ENCODE measurements at places on chromosomes 6 and 20.

GRCh38 chr6:158801655-158802294 is 17.4 kb downstream of the EZR start:
- DNase-seq = no peak

DNA sequence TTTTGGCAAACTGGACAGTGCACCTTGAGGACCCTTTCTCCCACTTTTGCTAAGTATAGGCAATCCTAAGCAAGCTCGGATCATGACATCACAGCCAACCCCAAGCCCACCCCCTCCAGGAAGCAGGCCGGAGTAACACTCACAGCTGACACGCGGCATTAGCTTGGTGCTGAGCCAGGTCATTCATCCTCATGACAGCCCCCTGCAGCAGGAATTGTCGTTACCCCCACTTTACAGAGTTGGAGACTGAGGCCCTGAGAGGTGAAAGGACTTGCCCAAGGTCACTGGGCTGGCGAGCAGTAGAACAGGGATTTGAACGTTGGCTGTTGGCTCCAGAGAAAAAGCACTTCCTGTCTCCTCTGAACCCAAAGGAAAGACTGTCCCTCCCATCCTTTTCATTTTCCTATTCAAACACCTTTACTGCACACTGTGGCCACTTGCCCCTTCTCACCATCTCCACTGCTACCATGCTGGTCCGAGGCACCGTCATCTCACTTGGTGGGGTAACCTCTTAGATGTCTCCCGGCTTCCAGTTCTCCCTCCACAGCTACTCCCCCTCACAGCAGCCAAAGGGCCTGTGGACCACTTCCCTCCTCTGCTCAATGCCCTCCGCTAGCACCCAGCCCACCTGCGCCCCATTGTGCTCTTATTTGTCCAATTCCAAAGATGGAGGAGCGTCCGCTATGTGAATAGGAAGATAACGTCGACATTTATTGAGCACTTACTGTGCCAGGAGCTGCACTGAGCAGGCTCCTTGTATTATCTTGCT is 84.7 kb downstream of the PREX1 start:
- no peak for DNase-seq

DNA sequence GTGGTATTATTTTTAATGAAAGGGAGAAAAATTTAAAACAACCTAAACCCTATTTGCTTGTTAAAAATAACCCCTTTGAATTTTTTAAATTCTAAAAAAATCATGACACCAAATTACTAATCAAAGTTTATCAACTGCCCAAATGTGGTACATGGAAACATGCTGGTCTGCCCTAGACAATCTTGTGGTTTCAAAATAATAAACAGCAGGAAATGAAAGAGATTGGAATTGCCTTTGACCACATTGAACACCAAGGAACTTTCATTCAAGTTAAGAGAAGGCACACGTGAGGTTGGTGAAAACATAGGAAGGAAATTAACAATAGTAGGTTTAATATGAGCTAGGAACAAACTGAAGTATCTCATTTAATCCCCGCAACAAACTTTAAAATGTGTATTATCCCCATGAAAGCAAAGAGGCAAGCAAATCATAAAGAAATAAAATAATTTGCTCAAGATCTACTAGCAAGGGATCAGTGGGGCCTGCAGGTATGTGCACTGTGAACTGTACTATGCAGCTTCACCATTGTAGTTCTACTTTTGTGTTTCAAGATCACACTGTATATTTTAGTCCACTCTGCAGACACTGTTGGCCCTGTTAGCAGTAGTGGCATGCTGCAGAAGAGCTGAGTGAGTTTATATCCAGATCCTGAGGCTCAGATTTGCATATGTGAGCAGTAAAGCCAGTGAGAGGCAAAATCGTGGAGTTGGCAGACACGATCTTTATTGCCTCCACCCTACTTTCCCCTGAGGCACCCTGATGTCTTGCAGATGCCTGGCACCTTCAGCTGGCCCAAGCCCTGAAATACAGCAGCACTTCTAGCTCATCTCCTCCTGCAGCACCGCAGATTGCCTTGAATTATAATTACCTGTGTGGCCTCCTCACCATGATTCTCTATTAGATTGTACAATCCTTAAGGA is 157.8 kb upstream of the TENT5A start:
- peak; percentile 48 for DNase-seq

DNA sequence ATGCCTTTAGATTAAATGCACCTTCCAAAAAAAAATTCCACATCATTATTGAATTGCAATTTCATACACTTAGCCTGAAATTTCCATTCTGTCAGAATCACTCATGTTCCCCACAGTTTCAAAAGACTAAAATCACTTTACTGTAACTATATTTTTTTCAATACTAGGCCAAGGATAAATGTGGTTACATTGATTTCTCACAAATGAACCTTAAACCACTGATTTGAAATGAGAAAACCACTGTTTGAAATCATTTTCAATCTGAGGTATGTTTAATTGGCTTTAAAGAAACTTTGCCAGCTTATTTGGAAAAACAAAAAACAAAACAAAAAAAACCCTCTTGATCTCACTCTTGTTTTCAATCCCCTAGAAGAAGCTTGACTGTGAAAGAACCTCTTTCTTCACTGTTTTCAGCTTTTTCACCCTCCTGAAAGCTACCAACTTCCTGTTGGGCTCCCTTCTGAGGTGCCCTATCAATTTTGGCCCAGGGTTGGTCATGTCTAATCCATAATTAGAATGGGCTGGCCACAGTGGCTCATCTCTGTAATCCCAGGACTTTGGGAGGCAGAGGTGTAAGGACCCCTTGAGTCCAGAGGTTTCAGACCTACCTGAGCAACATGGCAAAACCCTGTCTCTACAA is 242.5 kb downstream of the ADGRG6 start:
- DNase-seq = no peak

DNA sequence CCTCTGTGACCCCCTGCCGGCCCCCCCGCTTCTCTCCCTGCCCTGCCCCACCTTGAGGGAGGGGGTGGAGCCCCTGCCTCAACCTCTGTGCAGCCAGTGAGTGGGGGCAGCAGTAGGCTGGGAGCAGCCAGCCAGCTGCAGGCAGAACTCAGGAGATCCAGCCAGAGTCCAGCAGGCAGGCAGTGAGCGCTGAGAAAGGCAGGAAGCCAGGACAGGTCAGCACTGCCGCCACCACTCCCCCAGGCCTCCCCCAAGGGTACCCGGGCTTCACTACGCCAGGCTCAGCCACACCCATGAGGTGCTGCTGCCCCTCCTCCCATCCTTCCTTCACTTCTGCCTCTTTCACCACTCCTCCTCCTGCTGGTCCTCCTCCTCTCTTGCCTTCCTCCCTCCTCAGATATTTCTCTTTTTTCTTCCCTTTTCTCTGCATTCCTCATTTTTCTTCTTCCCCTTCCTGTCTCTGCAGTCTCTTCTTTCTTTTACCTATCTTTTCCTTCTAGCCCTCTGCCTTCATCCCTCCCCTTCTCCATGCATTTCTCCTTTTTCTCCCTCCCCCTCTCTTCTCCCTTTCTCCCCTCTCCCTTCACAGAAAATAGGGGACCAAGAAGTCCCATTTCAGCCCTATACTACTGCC is 11.5 kb downstream of the TMEM63B start:
- DNase-seq = no peak

DNA sequence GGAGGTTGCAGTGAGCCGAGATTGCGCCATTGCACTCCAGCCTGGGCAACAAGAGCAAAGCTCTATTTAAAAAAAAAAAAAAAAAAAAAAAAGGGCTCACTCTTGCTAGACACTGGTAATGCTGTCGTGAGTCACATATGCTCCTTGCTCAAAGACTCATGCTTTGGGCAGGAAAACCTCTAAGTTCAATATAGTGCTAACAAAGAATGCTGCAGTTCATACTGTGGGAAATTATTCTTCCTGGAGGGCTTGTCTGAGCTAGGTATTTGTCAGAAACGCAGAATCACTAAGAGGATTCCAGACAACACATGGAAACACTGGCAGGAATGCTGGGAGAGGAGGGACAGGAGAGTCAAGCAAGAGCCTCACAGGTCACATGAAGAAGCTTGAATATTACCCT is 2.3 kb upstream of the LYRM2 start:
- DNase-seq = peak; percentile 60

DNA sequence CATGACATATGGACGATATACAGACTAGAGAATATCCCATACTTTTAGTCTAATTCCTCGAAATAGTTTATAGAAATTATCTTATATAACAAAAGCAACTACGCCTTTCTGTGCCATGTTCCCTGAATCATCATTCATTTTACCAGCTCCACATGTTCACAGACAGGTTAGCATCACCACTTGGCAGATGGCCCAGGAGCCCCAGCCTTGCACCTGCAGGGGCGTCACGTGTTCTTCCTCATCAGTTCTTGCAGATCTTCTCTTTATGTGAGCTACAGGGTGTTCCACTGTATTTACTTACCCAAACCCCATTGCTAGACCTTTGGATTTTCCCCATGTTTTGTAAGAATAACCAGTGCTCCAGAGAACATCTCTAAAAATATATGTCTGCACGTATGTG is 12.6 kb upstream of the BNIP5 start:
- DNase-seq = no peak

All from choroid plexus epithelial cell (primary cell).